Chondrocyte (in vitro differentiated cells): ENCODE measurements at places on chromosomes 2 and 18.
A peak's percentile ranks its signal among the peaks of the same experiment; 100 is the strongest.

DNA sequence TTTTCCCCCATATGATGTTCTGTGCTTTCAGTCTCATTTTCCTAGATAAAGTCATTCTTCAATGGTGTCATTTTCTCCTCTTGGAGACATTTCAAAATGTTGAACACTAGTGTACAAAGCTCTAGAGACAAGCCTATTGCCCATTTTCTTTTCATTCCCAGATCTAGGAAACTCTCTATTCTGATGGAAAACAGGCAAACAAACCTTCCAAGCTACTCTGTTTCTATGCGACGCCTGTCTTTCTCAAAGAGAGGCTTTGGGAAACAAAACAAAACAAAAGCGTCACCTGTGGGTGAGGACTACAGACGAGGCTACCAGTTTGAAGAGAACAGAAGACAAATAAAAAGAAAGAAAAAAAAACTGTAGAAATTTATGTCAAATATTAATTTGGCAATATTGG, 311.0 kb downstream of the CBLN2 start:
- no peak for DNase-seq
- H3K4me1 ChIP-seq = no peaks in the 10 kb centered on the region
- H3K27me3 ChIP-seq = no peaks in the 10 kb centered on the region
- no peak overlapping the region for H3K27ac ChIP-seq

- no peaks in the 10 kb centered on the region for H3K36me3 ChIP-seq
- H3K27ac ChIP-seq = peak overlapping the region; percentile 30
- DNase-seq = no peak
- no peaks in the 10 kb centered on the region for H3K27me3 ChIP-seq
- H3K4me1 ChIP-seq = peaks cover 49% of the 10 kb centered on the region
Observed at GRCh38 chr18:58225101-58225500, 181.1 kb downstream of the NEDD4L start.

- no peak overlapping the region for H3K4me3 ChIP-seq
- H3K36me3 ChIP-seq = no peaks in the 10 kb centered on the region
- no peak overlapping the region for H3K27ac ChIP-seq
- H3K4me1 ChIP-seq = no peaks in the 10 kb centered on the region
- no peak for DNase-seq
Observed at GRCh38 chr2:34604164-34604563, 1005.1 kb upstream of the FAM98A start.

DNA sequence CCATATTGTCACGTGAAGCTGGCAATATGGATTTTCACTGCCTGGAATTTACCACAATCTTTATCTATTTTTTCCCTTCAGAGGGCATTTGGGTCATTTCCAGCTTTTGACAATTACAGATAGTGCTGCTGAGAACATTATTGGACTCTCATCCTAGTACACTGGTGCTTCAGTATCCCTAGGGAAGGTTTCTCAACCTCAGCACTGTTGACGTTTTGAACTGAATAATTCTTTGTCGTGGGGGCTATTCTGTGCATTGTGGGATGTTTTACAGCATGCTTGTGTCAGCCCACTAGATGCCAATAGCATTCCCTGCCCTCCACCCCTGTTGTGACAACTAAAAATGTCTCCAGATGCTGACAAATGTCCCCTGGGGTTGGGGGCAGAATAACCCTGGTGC, 185.7 kb downstream of the TPGS2 start:
- no peaks in the 10 kb centered on the region for H3K36me3 ChIP-seq
- DNase-seq = no peak
- H3K27me3 ChIP-seq = peaks cover 5% of the 10 kb centered on the region
- no peak overlapping the region for H3K4me3 ChIP-seq

DNA sequence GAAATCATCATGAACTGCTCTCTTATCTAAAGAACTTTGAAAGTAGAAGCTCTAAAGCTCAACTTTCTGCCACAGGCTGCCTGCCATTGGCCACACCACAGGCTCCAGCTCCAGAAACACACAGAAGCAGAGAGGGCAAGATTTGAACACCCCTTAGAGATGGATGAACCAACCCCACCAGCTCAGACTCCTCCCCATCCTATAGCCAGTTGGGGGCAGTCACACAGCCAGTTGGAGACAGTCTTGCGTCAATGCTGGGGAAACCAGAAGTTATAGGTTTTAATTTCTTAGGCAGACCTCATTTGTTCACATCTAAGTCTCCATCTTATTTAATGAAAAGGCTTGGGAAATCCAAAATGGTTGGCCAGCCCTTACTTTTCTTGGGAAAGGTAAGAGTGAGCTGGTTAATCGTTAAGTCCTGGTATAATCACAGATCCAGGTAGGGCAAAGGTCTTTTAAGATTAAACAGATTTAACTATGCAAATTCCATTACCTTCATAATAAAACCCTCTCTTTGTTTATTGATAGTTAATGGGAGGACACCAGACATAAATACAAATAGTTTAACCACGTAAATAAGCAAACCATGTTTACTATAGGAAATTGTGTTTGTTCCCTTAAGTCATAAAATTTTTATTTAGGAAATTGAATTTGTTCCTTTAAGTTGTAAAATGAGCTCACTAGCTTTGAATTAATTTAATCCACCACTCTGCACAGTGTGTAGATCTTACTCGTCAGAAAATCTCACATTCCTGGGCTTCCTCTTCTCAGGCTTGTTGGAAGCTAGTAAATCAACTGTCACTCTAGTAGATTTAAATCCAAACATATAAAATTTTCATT, 28.0 kb downstream of the MRO start:
- H3K27ac ChIP-seq = no peak overlapping the region
- H3K4me3 ChIP-seq = no peak overlapping the region
- no peak for DNase-seq
- H3K4me1 ChIP-seq = no peaks in the 10 kb centered on the region
